A549 treated with CORT108297 at 1 μM for 4 hours (cell line): ENCODE measurements at places on chromosomes 2 and 18. TPM values are rescaled to one million over a fixed set of nuclear protein-coding genes. Genes with fewer than 3 reads are reported as not detected.

Gene SLC11A1
- 0.15 to 0.41 TPM (median 0.28 TPM) in 5 replicates for total RNA-seq

Gene PROM2
- total RNA-seq: 0.06 to 0.23 TPM in 2 of 5 replicates, not detected in the others

Gene HOXD4
- 0.14 to 0.62 TPM (median 0.49 TPM) in 5 replicates for total RNA-seq

Gene PLEKHA3
- total RNA-seq: 9.2 to 20.1 TPM (median 16.6 TPM) in 5 replicates

Gene FSHR
- total RNA-seq: not detected in 5 replicates

Gene ESPNL
- 0.12 to 0.36 TPM (median 0.22 TPM) in 5 replicates for total RNA-seq

Gene INPP5D
- 0.29 to 0.60 TPM (median 0.45 TPM) in 5 replicates for total RNA-seq

Gene NGEF
- total RNA-seq: 15.2 to 21.6 TPM (median 17.6 TPM) in 5 replicates

Gene HOXD12
- total RNA-seq: not detected in 5 replicates

Gene RAB17
- 0.13 to 0.28 TPM (median 0.18 TPM) in 4 of 5 replicates, not detected in the other for total RNA-seq

Gene EPHA4
- total RNA-seq: 0.49 to 1.1 TPM (median 0.72 TPM) in 5 replicates

Gene ACKR3
- 20.2 to 28.9 TPM (median 24.0 TPM) in 5 replicates for total RNA-seq

Gene PARD3B
- total RNA-seq: 0.77 to 1.1 TPM (median 0.93 TPM) in 5 replicates

Gene NT5C1B
- not detected in 5 replicates for total RNA-seq

Gene MC2R
- total RNA-seq: not detected in 5 replicates

Gene AOX1
- total RNA-seq: 2.8 to 4.2 TPM (median 3.5 TPM) in 5 replicates

Gene POTEC
- total RNA-seq: not detected in 5 replicates

Gene DOCK10
- 30.5 to 45.9 TPM (median 38.3 TPM) in 5 replicates for total RNA-seq

Gene RAD51AP2
- total RNA-seq: not detected in 5 replicates

Gene GPR45
- not detected in 5 replicates for total RNA-seq

Gene NFU1
- 44.6 to 50.5 TPM (median 46.2 TPM) in 5 replicates for total RNA-seq

Gene SKOR2
- not detected in 5 replicates for total RNA-seq

Gene CYTIP
- total RNA-seq: not detected in 5 replicates
